ENCODE measurements at places on chromosomes 5 and 9.

- DNase-seq: no peak
Measured at GRCh38 chr5:127951791-127952190, 131.8 kb upstream of the SLC12A2 start.

GRCh38 chr5:122458278-122458872 lies 146.3 kb downstream of the SNCAIP start:
- no peak for DNase-seq

- DNase-seq: no peak
Measured at GRCh38 chr5:66931651-66932050, 264.9 kb downstream of the CD180 start.

DNA sequence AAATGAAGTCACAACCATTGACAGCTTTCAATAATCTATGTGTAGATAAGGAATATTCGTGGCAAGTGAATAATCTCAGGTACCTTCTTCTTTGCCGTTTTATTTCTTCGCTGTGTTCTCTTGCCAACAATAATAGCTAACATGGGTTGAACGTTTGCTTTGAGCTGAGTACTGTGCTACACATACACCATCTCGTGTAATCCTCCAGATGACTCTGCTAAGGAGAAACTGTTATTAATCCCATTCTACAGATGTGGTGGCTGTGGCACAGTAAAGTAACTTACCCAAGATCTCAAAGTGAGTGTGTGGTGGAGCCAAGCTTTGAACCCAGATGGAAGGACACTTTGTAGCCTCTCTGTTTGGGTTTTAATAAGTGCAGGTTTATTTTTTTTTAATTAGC lies 179.7 kb downstream of the C9orf152 start:
- DNase-seq: no peak

DNA sequence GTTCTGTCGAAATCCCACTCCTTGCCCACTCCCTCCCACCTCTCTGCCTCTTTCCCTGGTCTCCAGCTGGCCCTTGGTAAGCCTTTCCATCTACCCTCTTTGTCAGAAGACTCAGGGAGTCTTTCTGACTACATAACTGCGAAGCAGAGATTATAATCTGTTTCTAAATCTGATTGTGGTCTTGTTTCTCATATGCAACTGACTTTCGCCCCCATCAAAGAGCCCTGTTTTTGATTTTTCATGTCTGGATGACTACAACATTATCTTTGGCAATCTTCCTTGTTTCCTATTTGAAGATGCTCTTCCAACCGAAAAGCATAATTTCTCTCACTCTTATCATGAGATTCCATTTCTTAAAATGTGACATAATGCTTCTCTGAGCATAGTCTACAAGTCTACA lies 218.2 kb upstream of the ADAMTSL1 start:
- no peak for DNase-seq

DNA sequence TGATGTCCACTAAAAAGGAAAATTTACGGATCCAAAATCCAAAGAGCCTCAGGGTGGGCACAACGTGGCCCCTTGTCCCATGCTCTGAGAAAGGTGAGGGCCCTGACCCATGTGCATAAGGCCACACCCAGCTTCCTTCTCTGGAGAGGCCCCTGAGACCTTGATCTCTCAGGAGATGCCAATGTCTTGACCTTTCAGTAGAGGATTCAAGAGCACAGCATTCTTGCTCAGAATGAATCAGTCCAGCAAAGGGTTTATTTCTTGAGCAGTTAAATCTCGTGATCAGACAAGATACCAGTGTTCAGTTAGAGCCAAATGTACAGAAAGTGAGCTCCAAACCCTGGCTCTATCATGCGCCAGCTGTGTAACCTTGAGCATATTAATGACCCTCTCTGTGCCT lies 115.9 kb upstream of the DAPK1 start:
- no peak for DNase-seq

DNA sequence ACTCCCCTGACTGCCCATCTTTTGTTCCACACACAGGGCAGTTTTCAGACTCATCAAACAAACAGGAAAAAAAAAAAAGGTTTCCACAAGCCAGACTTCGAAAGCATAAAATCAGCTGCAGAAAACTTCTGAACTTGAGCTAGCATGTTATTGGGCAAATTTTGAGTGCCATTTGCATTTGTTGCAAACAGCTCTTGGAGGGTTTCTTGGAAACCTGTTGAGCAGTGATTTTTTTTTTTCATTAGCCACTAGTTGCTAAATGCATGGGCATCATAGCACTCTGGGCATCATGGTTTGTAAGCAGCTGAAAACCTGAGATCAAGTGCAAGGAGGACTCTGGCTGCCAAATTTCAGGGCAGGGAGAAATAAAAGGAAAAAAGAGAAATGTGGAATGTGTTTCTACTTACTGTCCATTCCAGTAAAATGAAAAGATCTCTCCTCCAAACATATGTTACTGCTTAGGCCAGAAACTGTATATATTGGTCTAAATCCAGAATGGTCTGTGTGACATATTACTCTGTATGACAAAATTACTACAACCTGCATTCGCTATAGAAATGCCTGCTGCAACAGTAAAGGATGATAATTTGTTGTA lies 85.2 kb upstream of the SMIM23 start:
- no peak for DNase-seq

DNA sequence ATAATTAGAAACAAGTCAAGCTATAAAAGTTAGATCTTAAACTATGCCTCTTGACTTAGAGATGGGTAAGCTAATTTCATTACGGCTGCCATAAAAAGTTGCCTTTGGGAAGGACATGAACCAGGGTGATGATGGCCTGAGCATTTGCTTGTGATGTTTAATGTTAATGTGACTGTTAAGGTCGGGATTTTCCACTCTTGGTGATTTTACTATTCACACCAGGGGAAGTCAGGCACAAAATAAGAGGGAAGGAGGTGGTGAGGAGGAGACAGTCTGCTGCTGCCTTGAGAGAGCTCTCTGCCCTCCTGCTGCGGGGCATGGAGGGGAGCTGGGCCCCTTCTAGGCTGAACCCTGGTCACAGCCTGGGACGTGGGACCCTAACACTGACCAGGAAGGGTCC lies 34.4 kb downstream of the AHRR start:
- no peak for DNase-seq

DNA sequence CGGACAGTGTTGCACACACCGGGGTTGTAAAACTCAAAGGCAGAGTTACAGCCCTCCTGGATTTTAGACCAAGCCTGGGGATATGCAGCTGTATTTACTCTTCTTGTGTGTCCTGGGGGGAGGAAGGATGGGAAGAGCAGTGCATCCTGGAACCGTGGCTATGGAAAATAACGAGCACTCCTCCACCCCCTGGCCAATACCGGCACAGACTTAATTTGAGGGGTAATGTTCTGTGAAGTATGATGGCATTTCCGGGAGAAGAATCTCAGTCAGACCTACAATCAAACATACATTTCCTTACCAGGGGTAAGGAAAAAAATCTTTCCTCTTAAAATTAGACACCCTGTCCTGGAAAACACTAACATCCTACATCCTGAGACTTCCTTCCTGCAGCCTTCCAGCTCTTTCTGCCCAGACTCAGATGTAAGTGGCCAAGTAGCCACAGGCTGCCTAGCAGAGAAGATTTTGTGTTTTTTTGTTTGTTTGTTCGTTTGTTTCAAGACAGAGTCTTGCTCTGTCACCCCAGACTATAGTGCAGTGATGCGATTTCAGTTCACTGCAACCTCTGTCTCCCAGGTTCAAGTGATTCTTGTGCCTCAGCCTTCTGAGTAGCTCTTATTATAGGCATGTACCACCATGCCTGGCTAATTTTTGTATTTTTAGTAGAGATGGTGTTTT lies 11.0 kb upstream of the ERMP1 start:
- DNase-seq: no peak

DNA sequence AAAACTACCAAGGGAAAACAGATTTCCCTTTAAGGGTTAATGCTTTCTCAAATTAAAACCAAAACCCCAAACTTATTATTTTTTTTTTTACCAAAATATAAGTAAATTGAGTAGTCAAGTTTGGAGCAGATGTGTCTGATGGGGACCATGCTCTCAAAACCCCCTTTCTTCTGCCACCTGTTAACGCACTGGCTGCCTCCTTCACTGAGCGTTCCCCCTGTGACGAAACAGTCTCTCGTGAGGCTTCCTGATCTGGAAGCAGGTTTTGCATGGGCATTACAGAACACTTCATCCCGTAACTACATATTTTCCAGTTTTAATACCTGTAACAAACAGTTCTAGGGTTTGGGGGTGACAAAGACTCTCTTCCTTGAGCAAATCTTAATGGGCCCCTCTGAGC lies 59.4 kb downstream of the ANKH start:
- no peak for DNase-seq

- DNase-seq: no peak
Measured at GRCh38 chr5:177366528-177367322, 9.0 kb downstream of the RGS14 start.

DNA sequence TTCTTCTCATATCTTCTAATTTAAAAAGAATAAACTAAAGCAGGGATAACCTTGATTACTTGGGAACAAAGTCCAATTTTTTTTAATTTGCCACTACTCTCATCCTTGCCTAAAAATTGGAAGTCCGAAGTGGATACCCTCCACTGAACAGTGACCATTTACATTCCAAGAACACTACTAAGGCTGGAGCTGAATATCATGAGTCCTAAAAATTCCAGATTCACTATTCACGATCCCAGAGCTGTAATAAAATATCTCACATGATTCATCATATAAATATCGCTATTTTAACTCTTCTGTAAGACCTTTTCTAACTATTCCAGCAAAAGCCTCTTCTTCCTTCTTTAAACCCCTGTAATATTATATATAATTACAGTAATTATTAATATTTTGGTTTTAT lies 57.4 kb downstream of the ATPSCKMT start:
- no peak for DNase-seq

- no peak for DNase-seq
Measured at GRCh38 chr5:39605145-39605544, 180.4 kb upstream of the DAB2 start.

DNA sequence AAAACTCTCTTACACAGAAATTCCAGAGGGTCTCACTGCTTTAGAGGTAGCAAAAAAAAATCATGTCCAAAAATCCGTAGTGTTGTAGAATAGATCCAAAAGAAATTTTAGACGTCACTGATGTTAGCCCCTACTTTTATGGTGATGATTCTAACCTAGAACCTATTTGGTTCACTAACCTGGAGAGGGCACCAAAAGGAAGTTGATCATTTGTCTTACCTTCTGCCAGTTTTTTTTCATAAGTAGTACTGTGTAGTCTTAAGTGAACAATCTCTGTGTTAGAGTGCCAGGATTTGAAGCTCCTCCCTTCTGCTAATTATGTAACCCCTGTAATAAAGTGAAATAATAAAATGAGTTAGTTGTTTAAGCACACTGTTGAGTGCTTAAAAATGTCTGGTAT lies 215.2 kb downstream of the SMARCA2 start:
- DNase-seq: no peak

DNA sequence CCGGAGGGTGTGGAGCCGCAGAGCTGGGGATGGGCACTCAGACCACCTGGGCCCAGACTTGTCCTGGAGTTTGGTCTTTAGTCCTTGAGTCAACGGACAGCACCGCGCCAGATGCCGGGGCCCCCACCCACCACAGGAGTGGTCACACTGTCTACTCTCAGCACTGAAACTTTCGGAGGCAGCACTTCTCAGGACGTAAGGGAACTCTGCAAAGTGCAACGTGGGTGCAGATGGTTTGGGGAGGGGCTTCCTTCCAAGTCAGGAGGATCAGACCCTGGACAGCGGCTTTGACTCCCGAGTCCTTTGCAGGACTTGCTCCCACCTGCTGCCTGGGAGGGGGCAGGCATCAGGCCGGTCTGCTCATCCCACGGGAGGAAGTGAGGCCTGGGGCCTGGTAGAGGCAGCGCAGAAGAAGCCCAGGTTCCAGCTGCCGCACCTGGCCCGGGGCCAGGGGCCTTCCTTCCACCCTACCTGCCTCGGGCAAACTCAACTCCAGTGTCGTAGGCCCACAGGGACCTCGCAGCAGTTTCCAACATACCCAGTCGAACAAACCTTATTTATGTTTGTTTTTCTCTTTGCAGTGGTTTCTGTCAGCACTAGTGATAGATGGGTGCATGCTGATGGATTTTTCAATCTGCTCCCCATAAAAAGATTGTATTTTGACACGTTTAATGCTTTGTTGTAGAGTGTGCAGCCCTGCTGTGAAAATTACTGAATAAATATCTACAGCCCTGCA lies 149.8 kb upstream of the PPP1R26 start:
- DNase-seq: no peak

DNA sequence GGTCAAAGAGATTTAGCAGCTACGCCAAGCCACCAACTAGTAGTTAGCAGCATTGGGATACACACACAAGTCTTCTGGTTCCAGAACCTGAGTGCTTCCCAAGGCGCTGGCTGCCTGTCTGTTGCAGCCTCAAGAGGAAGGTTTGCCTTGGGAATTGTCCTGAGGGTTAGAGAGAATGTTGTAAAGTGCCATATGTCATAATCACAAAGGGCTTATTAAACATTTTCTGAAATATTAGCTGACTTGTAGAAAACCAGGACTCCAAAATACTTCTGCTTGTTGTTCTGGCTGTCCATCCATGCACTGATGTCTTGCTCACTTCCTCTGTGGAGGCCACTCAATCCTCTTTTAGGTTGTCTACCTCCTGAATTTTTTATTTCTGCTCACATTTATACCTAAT lies 46.3 kb downstream of the SLC36A1 start:
- DNase-seq: no peak

DNA sequence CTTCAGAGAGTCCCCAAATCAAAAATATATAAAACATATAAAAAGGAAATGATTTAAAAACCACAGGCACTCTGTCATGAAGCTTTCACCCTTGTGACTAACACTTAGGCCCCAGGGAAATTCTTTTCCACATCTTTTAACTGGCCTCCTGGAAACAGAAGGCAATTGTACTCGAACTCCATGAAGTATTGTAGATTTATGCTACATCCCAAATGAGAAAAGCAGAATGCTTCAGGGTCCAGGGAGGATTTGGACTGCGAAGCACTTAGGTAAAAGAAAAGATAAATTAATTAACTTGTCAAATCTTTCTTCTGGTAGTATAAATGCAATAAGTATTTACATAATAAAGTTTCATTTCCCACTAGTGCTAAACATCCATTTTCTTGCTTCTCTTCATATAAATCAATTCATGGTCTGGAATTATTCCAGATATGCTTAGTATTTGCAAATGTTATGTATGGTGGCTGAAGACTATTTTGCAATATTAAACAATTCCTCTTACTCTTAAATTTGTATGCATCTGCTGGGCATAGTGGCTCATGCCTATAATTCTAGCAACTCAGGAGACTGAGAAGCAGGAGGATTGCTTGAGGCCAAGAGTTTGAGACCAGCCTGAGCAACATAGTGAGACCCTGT lies 64.9 kb upstream of the ELL2 start:
- DNase-seq: no peak

DNA sequence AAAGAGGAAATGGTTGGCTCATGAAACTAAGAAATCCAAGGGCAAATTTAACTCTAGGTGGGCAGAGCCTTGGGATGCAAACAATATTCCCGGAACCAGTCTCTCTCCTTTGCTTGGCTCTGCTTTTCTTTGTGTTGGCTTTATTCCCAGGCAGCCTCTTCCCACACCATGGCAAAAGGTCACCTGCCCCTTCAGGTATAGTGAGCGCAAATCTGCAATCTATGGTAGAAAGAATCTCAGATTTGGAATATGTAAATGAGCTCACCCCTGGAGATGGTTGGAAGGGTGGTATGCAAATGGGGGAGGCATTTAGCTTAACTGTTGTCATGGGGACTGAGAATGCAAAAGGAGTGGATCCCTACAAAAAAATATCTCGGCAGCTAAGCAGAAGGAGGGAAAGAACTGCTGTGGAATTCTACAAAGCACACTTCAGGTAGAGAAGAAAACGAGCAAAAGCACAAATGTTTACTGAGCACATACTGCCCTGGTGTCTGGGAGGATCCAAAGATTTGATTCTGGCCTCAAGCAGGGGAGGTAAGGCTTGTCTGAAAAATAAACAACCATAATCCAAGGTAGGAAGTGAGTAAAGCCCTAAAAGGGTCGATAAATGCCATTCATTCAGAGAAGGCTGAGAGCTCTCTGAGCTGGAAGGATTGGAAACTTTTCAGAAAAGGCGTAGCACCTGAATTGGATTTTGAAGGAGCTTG lies 139.7 kb downstream of the TLE1 start:
- DNase-seq: no peak

Data from stimulated activated CD4-positive, alpha-beta T cell treated with anti-CD3 and anti-CD28 coated beads, TNF-alpha, amount 100 ng/mL, for 1 hour (primary cell).